ENCODE measurements at places on chromosomes 16 and 17.

DNA sequence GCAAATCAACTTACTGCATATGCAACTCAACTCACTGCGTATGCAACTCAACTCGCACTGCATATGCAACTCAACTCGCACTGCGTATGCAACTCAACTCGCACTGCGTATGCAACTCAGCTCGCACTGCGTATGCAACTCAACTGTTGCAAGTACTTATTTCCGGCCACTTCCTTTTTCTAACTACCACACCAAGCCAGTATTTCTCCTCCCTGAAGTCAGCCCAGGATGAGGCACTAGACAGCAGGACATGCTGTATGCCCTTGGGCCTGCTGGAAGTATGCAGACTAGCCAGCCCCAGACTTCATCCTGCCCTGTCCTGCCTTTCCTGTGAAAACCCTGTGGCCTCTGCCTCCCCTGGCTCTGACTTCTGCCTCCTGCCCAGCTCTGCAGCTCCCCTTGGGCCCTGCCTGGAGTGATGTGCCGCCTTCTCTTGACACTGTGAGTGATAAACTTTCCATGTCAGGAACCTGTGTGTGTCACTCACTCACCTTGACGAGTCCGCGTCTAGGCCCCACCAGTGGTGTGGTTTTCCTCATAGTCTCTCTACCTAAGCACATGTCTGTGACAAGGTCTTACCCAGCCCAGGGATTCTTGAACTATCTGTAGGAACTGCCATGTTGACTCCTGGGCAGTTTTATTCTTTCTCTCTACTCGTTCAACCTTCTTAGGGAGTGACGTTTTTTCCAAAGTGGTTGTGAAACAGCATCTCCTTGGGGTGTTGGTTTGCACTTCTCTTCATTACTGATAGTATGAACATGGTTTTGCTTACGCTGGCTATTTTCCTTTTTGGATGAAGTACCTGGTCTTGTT, 16.4 kb downstream of the ZNF778 start:
- DNase-seq: no peak

GRCh38 chr16:54164789-54165173, 121.8 kb downstream of the IRX3 start:
- DNase-seq: no peak

DNA sequence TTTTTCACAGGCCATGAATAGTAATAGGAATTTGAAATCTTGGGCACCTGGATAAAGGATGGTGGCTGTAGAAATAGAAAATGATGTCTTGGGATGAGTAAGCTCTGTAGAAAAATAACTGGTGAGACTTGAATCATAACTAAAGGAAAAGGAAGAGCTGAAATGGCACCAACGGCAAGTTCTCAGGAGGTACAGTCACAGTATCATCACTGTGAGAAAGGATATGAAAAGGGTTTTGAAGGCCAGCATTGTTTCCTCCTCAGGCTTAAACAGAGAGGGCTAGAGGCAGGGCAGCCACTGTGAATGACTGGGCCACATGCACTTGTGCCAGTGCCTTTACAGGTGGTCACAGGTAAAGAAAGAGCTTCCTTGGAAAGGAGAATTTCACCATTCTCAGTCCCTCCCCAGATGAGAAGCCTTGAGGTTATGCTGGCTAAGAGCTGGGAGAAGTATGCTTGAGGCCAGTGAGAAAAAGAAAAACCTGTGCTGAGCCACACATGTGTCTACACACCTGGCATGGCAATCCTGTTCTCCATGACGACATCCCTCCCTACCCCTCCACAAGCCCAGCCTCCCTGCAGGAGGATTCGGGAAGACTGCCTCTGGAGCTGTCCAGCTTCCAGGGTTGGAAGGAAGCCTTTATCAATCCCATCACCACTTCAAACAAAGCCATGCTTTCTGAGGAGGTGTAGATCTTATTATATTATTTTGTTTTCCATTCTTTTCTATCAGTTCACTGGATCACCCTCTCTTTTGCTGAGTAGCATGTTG, 3.8 kb upstream of the ANKFN1 start:
- no peak for DNase-seq

DNA sequence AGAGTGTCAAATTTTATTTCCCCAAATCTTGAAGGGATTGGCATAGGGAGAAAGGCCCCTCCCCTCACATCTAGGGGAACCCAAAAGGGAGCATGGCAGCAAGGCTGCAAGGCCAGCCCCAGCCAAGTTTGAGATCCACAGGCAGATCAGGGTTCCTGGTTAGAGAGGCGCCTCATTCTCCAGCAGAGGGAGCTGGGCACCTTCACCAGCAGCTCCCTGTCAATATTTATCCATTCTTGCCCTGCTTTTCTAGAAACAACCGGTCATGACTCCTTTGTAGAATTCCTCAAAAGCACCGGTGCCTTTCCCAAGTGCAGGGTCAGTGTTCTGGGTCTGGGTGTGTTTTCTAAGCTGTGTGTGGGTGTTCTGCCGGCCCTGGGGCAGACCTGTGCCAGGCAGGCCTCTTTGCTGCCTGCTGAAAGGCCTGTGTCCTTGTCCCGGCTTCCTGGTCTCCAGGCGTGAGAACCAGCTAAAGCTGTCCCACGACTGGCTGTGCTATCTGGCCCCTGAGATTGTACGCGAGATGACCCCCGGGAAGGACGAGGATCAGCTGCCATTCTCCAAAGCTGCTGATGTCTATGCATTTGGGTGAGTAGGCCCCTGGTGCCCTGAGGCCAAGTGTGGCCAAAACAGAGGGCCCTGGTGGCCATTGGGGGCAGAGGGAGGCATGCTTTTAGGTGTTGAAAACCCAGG, 21.2 kb upstream of the LGALS9 start:
- peak; percentile 62 for DNase-seq

- peak; percentile 99 for DNase-seq
These were observed 3.2 kb upstream of the TMEM88 start for GRCh38 chr17:7851438-7852261.

GRCh38 chr17:27245230-27245696, 48.7 kb upstream of the WSB1 start:
- DNase-seq: peak; percentile 99

GRCh38 chr17:49388290-49388640, 26.2 kb upstream of the ZNF652 start:
- no peak for DNase-seq

- no peak for DNase-seq
These were observed 7.3 kb upstream of the CUEDC1 start for GRCh38 chr17:57962279-57963148.

DNA sequence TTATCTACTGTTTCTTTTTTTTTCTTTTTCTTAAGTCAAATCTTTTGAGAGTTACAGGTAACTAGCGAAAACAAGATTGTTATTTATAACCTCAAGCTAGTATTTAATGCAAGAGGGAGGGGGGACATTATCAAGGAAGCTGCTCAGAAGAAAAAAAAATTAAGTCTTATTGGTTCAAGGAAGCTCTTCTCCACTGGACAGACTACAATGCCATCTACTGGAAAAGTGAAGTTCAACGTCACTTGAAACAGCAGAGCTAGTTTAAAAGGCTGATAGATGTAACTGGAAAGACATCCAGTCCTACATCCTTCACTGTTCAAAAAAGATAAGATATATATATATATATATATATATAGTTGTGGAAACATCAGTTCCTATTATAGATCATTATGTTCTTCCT, 418.0 kb upstream of the PSMD7 start:
- DNase-seq: peak; percentile 80

DNA sequence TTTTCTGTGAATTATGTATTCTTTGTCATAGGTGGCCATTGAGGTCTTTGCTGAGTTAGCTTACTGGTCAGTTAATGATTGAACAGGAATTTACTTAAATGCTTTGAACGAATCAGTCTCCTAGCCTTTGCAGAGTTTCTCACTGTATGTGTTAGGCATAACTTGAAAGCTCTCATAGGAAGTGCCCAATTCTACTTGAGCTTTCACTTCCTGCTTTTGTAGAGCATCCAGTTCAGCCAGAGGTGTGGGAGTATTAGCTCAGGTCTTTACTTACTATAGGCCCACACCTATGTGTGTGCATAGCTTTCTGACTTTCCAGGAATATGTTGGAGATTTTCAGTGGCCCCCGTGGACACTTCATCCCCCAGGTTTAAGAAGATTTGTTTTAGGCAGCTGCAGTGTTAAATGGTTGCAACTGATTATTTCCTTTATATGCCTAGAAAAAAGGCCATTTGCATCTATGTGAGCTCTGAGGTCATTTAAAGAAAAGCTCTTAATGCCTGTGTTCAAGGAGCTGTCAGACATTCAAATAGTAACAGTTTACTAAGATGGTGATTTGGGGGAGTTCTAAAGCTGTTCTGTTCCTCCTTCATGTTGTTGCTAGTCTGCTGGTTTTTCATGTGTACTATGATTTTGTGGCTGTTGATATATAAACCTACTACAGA, 62.3 kb downstream of the PHKB start:
- peak; percentile 82 for DNase-seq

DNA sequence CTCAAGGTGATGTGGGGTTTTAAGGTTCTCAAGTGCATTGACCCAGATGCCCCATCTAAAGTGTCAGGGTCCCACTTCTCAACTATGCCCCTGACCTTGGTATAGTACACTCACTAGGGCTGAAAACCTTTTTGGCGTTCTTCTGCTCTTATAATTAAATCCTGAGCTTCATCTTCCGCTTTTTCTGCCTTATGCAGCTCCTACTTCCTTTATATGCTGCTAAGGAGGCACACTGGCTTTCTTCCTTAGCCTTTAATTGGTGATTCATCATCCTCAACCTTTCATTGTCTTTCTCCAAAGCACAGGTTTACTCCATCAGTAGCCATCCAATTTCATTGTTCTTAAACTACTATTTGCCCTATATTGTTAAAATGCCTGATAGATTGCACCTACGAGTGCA, 5.3 kb upstream of the NF1 start:
- no peak for DNase-seq

DNA sequence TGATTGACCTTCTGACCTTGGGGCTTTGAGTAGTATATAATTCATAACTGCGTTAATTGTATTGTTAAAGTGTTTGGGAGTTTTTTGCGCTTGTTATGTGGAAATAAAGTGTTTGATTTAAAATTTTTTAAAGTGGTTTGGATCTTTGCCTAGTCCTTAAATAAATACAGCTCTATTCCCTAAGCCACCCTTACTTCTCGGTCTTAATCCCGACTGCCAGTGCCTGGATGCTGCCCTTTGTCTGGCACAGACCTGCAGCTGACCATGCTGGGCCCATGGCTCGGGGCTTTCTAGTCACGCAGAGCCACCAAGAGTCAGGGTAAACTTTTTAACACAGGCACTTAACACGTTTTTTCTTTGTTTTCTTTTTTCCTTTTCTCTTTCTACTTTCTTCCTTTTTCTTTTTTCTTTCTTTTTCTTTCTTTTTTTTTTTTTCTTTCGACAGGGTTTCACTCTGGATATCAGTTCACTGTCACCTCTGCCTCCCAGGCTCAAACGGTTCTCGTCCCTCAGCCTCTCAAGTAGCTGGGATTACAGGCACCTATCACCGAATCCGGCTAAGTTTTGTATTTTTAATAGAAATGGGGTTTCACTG, 19.6 kb upstream of the SLC5A11 start:
- DNase-seq: no peak

- no peak for DNase-seq
These were observed 51.1 kb upstream of the SLC47A1 start for GRCh38 chr17:19482576-19482975.

DNA sequence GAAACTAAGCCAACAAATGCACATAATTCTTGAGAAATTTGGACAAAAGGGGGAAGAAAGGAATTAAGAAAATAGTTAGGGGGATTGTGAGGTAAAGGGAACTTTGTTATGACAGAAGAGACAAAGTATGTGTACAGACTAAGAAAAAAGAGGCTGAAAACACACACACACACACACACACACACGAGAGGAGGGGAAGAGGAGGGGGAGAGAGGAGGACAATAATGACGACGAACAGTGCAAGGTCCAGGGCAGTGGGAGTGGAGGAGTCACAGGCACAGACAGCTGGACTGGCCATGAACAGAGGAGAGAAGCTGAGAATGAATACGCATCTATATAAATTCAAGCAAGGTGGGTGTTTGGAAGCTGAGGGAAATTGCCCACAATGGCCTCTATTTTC, 44.6 kb downstream of the MARVELD3 start:
- DNase-seq: no peak

GRCh38 chr17:81424151-81425017, 29.1 kb downstream of the BAHCC1 start:
- DNase-seq: no peak

DNA sequence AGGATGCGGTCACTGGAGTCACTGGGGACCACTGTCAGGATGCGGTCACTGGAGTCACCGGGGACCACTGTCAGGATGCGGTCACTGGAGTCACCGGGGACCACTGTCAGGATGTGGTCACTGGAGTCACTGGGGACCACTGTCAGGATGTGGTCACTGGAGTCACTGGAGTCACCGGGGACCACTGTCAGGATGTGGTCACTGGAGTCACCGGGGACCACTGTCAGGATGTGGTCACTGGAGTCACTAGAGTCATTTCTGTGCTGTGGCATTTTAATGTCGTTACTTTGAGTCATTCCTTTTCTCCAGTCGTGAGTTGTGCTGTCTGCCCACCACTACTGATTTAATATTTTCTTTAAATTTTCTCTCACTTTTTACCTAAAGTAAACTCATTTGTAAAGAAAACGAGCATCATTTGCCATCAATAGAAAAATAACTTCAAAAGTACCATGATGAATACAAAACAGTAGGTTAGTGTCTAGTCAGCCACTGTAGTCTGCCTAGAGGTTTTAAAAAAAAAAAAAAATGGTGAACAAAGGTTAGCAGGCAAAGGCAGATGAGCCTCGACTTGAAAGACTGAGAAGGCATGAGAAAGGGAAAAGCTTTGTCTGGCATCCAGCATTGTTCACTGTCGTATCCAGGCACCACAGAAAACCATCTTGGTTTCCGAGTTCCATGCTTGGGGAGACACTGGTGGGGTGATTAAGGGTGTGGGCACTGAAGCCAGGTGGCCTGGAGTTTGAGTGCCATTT, 346.6 kb downstream of the SNX29 start:
- DNase-seq: no peak

- DNase-seq: no peak
These were observed 36.2 kb downstream of the LDHD start for GRCh38 chr16:75080205-75081029.

DNA sequence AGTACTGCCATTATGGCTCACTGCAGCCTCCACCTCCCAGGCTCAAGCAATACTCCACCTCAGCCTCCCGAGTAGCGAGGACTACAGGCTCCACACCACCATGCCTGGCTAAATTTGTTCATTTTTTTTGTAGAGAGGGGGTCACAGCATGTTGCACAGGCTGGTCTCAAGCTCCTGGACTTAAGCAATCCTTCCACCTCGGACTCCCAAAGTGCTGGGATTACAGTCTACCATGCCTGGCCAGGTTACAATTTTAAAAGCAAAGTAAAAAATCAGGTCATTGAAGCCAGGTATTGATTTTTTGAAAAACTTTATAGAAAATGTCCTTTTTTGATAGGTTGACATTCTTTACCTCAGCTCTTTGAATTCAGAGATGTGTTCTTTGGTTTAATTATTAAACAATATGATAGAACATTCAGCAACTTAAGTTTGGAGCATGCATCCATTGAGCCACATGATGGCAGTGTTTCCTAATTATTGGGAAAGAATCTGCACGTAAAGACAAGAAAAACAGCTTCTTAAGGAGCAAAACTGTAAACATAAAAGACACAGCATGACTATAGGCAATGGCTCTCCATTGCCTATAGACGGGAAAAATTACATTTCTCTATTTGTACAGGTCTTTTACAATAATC, 1.7 kb upstream of the SLC16A11 start:
- peak; percentile 90 for DNase-seq

- no peak for DNase-seq
These were observed 48.5 kb downstream of the TIMM22 start for GRCh38 chr17:1045456-1045855.
